Inflammatory macrophage treated with lipopolysaccharide for 1 hour (primary cell): ENCODE measurements at places on chromosomes 2 and 18.
A peak's percentile ranks its signal among the peaks of the same experiment; 100 is the strongest.

GRCh38 chr18:25815659-25816058 is 274.8 kb downstream of the SS18 start:
- DNase-seq, result no peak

DNA sequence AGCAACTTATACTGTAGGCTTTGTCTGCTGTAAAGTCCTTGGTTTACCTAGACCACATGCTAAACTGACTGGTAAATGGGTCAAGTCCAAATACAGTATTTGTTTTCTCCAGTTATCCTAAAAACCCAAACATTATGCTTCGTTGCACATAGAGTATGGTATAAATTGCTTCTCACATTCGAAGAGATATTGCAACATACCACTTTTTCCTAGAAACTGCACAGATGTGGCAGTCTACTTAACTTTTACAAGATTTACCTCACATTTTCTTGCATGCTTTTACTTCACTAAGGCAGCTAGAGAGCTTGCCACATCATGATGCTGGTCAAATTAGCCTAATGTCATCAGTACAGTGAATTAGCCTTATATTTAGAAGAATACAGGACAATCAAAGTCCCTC is 66.0 kb upstream of the SCN7A start:
- DNase-seq, result no peak

- DNase-seq, result peak; percentile 31
These were observed 866 bp upstream of the SF3B6 start for GRCh38 chr2:24076849-24077534.

DNA sequence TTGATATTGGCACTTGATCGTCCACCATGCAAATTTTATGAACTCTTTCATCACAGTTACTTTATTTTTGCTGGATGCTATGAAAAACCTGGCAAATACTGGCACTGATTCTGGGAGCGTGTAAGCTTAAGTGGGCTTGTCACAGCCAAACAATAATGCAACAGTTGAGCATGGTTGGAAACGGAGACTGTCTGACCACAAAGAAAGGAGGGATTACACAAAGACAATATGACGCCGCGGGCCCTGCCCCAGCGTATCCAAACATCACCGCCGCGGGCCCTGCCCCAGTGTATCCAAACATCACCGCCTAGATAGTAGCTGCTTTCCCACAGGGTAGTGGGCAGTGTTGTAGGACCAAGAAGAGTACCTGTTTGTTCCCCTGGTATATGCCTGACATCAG is 135.9 kb downstream of the PRPF40A start:
- no peak for DNase-seq

- no peak for DNase-seq
These were observed 898.4 kb upstream of the CELF4 start for GRCh38 chr18:38464024-38464423.

DNA sequence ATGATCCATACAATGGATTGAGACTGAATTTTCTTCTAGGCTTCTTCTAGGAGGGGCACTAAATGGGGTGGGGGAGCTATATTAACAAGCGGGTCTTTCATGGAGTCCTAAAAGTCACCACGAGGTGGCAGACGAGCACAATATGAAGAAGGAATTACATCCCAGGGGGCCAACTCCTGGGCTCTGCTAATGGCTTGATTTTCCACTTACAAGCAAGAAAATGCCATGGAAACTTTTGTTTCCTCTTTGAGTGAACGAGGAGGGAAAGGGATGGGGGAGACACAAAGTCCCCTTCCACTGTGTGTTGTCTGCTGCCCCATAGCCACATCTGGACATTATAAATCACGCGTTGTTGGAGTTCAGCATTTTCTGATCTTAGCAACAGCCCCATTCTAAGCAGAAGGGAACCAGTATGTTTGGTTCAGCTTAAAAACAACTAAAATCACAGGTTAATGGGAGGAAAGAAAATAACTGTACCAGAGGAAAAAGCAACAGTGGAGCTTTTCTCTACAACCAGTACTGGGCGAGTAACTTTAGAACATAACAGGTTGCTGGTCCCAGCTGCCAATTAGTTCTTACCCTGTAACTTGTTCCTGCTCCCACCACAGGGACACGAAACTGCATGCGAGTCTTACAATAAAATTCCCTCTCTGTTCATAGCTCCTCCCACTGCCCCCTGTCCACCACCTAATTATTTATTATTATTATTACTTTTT is 285.0 kb upstream of the PARD3B start:
- DNase-seq, result peak; percentile 25

- no peak for DNase-seq
These were observed 17.9 kb downstream of the REV1 start for GRCh38 chr2:99471654-99472599.

DNA sequence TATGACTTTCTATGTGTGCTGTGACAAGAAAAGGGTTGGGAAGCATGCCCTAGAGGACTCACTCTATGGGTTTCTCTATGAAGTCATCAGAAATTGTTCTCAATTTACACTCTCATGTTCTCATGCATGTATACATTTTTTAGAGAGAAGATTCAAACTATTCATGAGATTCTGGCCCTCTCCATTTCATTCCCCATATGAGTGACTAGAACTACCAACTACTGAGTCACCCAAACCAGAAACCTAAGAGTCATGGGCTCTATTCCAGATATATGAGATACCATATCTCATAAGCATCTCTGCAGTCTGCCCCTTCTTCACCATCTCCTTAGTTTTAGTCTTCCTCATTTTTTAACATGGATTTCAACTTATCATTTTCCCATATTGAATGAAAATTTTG is 87.7 kb downstream of the EXOC6B start:
- no peak for DNase-seq

- DNase-seq, result no peak
These were observed 165.4 kb downstream of the KCNE4 start for GRCh38 chr2:223217373-223217772.

DNA sequence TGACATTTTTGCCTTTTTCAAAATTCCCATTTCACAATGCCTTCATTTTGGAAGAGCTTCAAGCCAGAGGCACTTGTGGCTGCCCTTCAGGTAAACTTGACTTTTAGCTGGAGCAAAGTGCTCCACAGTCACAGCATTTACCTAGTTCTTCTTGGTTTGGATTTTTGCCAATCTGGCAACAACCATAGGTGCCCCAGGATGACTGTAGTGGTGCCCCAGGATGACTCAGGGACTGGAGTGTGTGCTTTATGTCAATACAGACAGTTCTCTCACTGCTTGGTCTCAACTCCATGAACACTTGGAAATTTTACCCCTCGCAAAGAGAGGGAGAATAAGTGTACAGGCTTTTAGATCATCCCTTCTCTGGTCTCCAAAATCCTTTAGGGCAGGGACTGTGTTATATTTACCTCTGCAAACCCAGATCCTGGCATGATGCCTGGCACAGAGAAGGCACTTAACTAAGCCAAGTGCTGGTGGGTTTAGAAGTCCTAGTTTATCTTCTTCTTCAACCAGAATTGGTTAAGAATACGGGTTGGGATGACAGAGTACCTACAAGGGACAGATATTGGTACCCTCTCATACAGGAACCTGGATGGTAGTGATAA is 15.3 kb upstream of the PTPN4 start:
- no peak for DNase-seq

GRCh38 chr2:74499267-74499939 is at the start of gene LBX2:
LBX2 (minus strand) TSS chr2:74499603; CDS start chr2:74499537, 66 bp downstream.
- DNase-seq, result no peak

DNA sequence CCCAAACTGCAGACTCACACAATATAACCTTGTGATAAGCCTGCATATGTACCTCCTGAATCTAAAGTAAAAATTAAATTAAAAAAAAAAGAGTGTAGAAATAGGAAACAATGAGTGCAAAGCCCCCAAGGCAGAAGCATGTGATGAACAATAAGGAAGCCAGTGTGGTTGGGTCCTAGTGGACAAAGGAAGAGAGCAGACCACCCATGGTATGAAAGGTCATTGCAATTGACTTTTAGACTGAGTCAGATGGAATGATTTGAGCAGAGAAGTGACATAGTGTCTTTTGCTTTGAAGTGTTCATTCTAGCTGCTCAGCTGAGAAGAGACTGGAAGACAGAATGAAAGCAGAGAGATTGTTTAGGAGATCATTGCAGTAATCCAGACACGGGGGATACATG is 417.1 kb downstream of the RAD51AP2 start:
- DNase-seq, result no peak

DNA sequence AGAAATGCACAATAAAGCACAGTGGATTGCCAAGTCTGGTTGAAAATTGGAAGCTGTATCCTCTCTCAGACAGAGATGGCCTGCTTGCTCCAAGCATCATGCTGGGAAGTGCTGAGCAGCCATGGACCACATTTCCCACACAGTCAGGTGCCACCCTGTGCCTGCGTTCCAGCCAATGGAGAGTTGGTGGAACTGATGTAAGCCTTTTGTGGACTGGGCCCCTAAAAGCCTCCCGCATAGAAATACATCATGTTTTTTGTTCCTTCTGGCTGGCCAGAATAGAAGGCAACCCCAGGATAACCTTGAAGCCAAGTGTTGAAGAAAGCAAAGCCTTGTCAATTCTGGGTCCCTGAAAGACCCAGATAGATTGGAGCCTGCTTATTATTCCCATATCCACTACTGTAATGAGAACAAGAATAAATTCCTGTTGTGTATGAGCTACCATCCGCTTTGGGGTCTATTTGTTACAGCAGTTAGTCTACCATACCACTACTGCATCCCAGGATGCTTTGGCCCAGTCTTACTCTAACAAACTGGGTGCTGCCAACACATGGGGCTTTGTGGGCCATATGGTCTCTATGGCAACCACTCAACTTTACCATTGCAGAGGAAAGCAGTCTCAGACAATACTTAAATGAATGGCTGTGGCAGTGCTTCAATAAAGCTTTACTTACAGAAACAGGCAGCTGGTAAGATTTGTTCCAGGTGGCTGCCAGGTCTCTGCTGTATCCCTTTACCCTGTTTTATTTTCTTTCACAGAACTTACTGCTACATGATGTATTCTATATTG is 65.4 kb downstream of the POLE4 start:
- no peak for DNase-seq

DNA sequence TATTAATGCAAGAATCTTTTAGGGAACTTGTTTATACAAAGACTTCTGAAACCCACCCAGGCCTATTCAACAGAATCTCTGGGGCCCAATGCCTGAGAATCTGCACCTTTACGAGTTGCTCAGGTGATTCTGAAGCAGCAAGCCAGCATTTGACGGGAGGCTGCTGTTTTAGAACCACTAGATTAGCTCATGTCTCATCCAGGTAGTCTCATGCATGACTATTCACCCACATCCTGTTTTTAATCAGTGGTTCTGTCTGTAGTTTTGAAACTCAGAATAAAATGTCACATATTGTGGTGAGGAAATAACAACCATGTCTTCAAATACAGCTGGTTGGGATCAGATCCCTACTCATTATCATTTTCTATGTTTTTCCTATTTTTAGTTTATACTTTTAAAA is 39.5 kb downstream of the CYTIP start:
- no peak for DNase-seq

DNA sequence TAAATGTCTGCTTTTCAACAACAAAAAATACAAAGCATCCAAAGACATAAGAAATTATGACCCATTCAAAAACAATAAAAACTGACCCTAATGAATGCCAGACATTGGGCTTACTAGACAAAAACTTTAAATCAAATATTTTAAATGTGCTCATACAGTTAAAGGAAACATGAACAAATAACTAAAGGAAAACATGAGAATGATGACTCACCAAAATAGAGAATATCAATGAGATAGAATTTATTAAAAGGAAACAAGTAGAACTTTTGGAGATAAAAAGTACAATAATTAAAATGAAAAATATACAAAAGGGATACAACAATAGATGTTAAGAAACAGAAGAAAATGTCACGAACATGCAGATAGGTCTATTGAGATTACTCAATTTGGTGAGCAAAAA is 110.6 kb downstream of the TRABD2A start:
- DNase-seq, result no peak

GRCh38 chr2:183995632-183996031 is 602.7 kb upstream of the ZNF804A start:
- no peak for DNase-seq

DNA sequence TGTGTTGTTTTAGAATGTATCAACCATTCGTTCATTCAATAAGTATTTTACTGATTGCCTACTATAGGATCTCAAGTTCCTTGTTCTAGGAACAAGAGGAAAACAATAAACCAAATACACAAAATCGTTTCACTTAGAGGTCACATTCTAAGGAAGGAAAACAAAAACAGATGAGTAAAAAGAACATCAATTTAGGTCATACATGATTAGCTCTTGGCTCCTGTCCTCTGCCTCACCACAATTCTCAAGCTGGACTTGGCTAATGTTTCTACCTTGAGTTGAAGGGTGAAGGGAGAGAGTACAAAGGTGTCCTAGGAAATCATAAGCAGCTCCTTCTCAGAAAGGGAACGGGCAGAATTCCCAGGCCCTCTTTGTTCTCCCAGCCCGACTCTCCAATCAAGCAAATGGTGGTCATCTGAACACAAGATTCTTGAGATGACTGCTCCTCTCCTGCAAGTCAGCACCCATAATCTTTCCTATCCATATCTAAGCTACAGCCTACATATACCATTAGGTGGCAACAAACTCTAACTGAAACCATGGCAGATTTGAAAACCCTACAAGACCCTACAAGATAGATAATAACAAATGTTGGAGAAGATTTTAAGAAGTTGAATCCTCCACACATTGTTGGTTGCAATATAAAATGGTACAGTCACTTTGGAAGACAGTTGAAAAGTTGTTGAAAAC is 76.0 kb downstream of the CBLN2 start:
- no peak for DNase-seq

DNA sequence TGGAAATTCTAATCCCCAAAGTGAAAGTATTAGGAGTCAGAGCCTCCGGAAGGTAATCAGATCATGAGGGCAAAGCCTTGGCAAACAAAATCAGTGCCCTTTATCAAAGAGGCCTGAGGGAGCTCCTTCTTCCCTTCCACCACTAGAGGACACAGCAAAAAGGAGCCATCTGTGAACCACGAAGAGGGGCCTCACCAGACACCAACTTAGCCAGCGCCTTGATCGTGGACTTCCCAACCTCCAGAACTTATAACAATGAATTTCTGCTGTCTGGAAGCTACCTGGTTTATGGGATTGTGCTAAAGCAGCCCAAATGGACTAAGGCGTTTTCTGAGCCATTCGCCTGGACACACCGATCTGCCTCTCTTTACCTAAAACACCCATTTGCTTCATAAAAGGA is 133.1 kb downstream of the EIPR1 start:
- DNase-seq, result no peak

GRCh38 chr2:119485336-119486110 is 38.8 kb downstream of the SCTR start:
- no peak for DNase-seq

DNA sequence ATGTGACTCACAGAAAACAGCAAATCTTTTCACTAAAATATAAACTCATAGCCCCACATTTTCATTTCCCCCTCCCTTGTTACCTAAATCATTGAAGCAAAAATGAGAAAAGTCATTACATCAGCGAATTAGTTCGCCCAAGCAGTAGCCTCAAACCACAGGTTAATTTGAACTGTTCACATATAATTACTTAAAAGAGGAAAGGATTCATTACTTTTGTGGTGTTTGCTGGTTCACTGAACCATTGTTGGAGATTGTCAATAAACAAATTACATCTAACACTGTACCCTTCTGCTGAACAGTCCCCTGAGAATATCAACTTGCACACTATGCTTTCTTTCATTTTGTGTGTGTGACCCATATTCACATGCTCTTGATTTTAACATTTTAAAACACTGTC is 238.7 kb downstream of the ERBB4 start:
- no peak for DNase-seq

GRCh38 chr2:214569419-214570035 is 158.7 kb downstream of the VWC2L start:
- DNase-seq, result no peak

- no peak for DNase-seq
These were observed 20.5 kb upstream of the ZNF516 start for GRCh38 chr18:76515576-76515975.

GRCh38 chr2:98793897-98794830 is 63.2 kb upstream of the MGAT4A start:
- DNase-seq, result no peak
